ENCODE measurements at places on chromosomes 13 and 19.

GRCh38 chr19:7328647-7329046 is 20.1 kb upstream of the ARHGEF18 start:
- no peak overlapping the region for H3K4me3 ChIP-seq
- H3K36me3 ChIP-seq: no peaks in the 10 kb centered on the region
- no peak overlapping the region for H3K27ac ChIP-seq

GRCh38 chr13:111390522-111391270 is 70.3 kb downstream of the TEX29 start:
- no peaks in the 10 kb centered on the region for H3K36me3 ChIP-seq
- no peaks in the 10 kb centered on the region for H3K4me1 ChIP-seq
- DNase-seq: no peak
- H3K27me3 ChIP-seq: no peaks in the 10 kb centered on the region
- no peak overlapping the region for H3K27ac ChIP-seq
- H3K4me3 ChIP-seq: no peak overlapping the region

DNA sequence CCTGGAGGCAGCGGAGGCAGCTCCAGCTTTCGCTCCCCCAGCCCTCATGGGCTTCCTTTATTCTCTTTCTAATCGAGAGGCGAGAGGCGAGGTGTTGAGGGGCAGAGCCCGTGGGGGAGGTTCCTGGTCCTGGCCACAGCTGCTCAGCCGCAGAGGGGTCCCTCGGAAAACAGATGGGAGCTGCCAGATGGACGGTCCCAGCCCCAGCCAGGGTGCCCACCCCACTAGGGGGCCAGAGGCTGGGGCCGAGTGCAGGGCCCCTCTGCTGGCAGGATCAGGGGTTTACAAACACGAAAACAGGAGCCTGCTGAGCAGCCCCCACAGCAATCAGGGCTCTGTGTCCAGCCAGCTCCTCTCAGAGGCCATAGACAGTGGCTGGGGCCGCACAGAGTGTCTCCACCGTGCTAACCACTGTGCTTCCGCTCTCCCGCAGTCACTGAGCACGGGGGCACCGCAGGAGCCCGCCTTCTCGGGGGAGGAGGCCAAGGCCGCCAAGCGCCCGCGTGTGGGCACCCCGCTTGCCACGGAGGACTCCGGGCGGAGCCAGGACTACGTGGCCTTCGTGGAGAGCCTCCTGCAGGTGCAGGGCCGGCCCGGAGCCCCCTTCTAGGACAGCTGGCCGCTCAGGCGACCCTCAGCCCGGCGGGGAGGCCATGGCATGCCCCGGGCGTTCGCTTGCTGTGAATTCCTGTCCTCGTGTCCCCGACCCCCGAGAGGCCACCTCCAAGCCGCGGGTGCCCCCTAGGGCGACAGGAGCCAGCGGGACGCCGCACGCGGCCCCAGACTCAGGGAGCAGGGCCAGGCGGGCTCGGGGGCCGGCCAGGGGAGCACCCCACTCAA is 182.2 kb downstream of the KDM4B start:
- DNase-seq: peak; percentile 0
- no peak overlapping the region for H3K27ac ChIP-seq
- peaks cover 7% of the 10 kb centered on the region for H3K36me3 ChIP-seq
- H3K4me1 ChIP-seq: no peaks in the 10 kb centered on the region

- no peak for DNase-seq
- H3K36me3 ChIP-seq: no peaks in the 10 kb centered on the region
- H3K4me3 ChIP-seq: no peak overlapping the region
- no peaks in the 10 kb centered on the region for H3K4me1 ChIP-seq
- no peak overlapping the region for H3K27ac ChIP-seq
Observed at GRCh38 chr13:21328201-21328600, 130.9 kb downstream of the ZDHHC20 start.

DNA sequence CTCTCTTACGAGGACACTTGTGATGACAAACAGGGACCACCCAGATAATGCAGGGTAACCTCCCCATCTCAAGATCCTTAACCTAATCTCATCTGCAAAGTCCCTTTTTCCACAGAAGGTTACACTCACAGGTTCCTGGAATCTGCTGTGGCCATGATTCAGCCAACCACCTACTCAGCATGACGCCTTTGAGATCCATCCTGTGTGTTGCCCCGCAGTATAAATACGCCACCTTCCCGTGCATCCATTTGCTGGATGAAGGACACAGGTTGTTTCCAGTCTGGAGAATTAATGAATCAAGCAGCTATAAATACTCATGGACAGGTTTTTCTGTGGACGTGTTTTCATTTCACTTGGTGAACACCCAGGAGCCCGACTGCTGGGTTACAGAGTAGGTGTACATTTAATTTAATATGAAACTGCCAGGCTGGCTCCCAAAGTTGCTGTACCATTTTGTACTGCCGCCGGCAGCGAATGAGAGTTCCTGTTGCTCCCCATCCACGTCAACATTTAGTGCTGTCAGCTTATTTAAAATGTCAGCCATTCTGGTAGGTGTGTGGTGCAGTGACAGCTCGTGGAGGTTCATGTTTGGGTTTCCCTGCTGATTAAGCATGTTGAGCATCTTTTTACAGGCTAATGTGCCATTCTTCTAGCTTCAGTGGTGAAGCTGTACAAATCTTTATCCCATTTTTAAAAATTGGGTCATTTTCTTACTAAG is 40.2 kb downstream of the ELL start:
- no peak overlapping the region for H3K4me3 ChIP-seq
- no peak for DNase-seq
- peaks cover 83% of the 10 kb centered on the region for H3K4me1 ChIP-seq
